Activated CD8-positive, alpha-beta memory T cell treated with anti-CD3 and anti-CD28 coated beads for 48 hours (primary cell): ENCODE measurements at places on chromosomes 3 and 15.

- no peak for DNase-seq
Measured at GRCh38 chr15:97566961-97567360, 393.5 kb upstream of the ARRDC4 start.

DNA sequence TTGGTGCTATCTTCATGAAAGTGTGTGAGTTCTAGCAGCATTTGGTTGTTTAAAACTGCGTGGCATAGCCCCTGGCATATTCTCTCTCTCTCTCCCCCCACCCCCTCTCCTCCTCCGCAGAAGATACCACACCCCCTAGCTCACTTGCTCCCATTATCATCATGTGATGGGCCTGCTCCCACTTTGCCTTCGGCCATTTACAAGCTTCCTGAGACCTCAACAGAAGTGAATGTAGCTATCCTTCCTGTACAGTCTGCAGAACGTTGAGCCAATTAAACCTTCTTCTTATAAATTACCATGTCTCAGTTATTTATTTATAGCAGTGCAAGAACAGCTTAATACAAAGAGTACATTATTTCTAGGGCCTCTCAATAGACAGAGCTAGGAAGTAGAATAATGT is 1032.5 kb upstream of the CADM2 start:
- DNase-seq: no peak

GRCh38 chr3:81726132-81726531 is 35.3 kb downstream of the GBE1 start:
- DNase-seq: no peak

DNA sequence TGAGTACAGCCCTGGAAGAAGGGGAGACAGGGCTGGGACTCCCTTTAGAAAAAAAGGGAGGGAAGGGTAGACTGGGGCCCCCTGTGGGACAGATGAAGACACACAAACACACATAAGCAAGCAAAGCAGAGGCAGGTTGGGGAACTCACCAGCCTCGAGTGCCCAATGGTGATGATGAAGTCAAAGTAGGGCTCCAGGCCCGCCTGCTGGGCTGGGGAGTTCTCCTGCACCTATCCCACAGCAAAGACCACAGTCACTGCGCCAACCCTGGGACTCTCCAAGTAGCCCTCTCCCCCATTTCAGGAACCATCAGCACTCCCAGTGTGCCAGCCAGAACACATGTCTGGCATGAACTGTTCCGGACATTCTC is 4.1 kb downstream of the GORASP1 start:
- DNase-seq: no peak

- DNase-seq: no peak
Measured at GRCh38 chr15:100308608-100309007, 33.2 kb downstream of the ADAMTS17 start.

- no peak for DNase-seq
Measured at GRCh38 chr15:38207621-38208020, 45.0 kb upstream of the SPRED1 start.

- DNase-seq: no peak
Measured at GRCh38 chr15:89732451-89733172, 18.4 kb downstream of the MESP1 start.

DNA sequence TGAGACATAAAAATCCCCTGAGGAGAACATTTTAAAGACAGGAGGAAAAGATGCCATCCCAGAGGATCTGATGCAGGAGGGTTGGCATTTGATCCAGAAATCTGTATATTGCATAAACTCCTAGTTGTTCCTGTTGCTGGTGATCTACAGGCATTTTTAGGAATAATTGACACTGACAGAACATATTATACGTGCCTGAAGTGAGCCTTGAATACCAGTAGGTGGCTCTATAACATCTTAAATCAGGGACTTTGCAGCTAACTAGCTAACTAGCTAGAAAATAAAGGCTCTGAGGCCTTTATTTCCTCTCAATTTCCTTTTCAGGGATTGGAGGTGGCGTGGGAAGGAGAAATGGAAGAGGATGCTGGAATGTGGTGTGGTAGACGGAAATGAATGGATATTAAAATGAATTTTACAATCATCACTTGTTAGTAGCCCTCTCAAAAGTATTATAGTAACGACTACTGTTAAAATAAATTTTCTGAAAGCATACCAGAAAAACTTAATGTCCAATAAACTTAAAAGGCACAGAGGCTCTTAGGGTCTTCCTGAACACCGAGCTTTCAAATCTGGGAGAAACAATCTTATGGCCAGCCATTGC is 73.8 kb upstream of the ZBED2 start:
- no peak for DNase-seq

DNA sequence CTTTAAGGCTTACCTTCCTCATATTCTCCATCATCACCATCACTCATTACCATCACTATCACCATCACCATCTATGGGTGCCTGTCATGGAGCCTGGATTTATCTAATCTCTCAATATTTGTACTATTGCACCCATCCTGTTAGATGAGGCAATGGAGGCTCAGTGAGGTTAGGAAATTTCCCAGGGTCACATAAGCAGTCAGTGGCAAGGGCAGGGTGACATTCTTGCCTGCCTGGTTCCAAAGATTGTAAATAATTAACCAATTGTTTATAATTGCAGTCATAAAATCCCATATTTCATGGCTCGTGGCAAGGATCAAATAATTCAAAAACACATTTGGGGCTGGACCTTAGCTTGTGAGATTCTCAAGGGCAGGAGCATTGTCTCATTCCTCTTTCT is 55.2 kb downstream of the MGLL start:
- no peak for DNase-seq
